ENCODE measurements at places on chromosomes 7 and 10. TPM values are rescaled to one million over a fixed set of nuclear protein-coding genes. Genes with fewer than 3 reads are reported as not detected.
A peak's percentile ranks its signal among the peaks of the same experiment; 100 is the strongest.

DNA sequence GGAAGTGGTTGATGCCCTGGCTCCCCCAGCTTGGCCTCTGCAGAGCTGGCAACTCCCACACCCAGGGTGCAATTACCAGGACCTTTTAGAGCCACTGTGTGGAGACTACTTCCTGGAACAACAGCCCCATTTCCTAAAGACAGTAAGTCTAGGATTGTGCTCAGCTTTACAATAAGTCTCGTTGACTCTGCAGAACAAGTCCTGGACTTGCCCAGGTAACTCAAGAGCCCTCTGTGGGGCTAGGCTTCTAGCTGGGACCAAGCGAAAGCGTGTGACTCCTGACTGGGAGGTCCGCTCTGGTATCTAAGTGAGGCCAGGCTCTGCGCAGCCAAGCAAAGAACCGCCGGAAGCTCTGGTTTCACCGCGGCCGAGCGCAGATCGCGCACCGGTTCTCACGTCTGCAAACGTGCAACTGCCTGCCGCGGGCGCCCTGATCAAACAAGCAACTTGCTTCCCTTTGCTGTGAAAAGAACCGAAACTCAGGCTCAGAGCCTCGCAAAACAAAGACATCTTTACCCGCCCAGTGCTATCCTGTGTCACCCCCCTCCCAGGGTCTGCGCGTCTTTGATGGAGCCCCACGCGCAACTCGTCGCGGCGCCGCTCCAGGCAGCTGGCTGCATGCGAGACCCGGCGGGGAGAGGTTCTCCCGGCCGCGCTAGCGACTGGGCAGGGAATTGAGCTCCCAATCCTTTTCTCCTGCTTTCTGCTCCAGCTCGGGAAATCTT lies 4.4 kb upstream of the PDLIM1 start:
- no peak for DNase-seq

GRCh38 chr7:48551652-48552051 lies 372.7 kb upstream of the CDC14C start:
- no peak for DNase-seq

DNA sequence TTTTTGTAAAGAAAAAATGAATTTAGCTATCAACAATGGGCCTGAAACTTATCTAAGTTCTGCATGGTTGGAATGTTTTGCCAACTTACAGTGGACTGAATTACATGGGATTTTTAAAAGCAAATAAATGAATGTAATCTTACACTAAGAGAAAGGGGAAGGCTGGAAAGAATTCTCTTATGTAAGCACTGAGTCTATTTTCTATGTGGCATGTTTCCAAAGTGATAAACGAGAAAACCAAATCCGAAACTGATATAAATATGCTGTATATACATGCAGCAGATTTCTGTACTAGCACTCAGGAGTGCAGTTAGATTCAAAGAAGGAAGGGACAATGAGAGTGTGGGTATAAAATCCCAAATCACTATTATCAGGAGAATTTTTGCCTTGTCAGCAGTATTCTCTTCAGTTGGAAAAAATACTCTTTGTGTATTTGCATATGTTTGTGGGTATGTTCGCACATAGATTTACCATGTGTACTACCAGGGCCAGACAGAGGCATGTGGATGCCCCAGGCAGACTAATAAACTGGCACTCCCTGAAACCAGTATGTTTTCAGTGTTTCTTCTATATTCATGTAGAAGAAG lies 334.3 kb upstream of the SEMA3D start:
- DNase-seq = no peak

GRCh38 chr10:103812432-103812831 lies 42.9 kb downstream of the SH3PXD2A start:
- DNase-seq = no peak

GRCh38 chr7:17530741-17531421 lies 232.4 kb downstream of the AHR start:
- DNase-seq = no peak

DNA sequence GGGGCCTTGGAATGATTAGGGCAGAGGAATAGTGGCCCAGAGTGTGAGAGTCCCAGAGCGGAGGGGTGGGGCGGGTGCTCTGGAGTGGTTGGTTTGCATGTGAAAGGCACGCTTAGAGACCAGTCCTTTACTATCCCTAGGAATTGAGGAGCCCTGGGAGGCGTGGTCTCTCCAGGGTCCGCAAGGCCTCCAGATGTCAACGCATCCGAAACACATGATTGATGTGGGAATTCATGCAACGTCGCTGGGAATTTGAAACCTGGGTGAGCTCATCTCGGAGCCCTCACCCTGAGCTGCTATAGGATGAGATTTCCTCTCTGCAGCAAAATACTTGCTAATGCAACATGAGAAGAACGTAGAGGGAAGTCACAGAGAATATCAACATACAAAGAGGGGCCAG lies 51.2 kb downstream of the NPTX2 start:
- peak; percentile 43 for DNase-seq

DNA sequence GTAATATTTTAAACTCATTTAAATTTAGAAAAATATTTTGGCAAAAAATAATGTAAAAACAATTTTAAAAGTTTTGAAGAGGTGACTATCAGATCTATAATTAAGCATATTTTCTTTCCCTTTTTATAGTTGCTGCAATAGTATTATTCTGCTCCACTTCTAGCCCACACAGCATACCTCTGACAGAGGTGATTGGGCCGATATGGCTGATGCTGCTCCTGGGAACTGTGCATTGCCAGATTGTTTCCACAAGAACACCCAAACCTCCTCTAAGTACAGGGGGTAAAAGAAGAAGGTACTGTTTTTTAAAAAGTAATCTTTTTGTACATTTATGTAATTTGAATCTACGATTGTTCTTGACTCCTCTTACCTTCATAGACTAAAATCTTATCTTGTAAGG lies 110.1 kb downstream of the PHTF2 start:
- DNase-seq = no peak

The PGAM2 gene
- total RNA-seq = not detected

GRCh38 chr7:72112992-72113391 lies 299.1 kb downstream of the CALN1 start:
- DNase-seq = no peak

DNA sequence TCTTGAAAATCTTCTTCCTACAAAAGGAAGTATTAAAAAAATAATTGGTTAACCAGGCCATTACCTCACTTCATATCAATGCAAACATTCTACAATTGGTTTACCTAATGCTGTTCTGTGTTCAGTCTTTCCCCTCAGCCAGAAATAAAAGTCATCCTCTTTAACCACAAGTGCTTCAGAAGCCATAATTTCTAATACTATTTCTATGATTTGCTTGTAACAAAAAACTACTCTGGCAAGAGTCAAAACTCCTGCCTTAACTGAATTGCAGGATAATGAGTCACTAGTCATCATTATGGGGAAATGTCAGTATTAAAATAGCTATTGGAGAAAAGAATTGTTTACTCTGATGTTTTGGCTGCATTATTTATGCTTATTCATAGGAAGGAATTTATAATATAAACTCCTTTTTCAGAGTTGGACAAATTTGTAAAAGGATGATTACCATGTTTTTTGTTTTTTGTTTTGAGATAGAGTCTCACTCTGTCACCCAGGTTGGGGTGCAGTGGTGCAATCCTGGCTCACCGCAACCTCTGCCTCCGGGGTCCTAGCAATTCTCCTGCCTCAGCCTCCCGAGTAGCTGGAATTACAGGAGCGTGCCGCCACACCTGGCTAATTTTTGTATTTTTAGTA lies 55.5 kb upstream of the ODAD2 start:
- DNase-seq = peak; percentile 27

GRCh38 chr10:132300582-132300981 lies 7.2 kb downstream of the STK32C start:
- no peak for DNase-seq

The AZGP1 gene
- not detected for total RNA-seq

- DNase-seq = no peak
These were observed 143.1 kb downstream of the GNAI1 start for GRCh38 chr7:80277434-80278427.

GRCh38 chr7:124201768-124202349 lies 169.0 kb upstream of the TMEM229A start:
- no peak for DNase-seq

The PHKG1 gene
- 1.4 TPM for total RNA-seq

The NEURL1 gene
- total RNA-seq = 2.6 TPM

- DNase-seq = no peak
These were observed 18.3 kb upstream of the ADCYAP1R1 start for GRCh38 chr7:31033674-31034300.

- no peak for DNase-seq
These were observed 109.6 kb downstream of the MACC1 start for GRCh38 chr7:20107582-20107981.

GRCh38 chr10:102246261-102246660 lies 929 bp downstream of the GBF1 start:
- no peak for DNase-seq

The ANKRD7 gene
- total RNA-seq = 0.93 TPM

DNA sequence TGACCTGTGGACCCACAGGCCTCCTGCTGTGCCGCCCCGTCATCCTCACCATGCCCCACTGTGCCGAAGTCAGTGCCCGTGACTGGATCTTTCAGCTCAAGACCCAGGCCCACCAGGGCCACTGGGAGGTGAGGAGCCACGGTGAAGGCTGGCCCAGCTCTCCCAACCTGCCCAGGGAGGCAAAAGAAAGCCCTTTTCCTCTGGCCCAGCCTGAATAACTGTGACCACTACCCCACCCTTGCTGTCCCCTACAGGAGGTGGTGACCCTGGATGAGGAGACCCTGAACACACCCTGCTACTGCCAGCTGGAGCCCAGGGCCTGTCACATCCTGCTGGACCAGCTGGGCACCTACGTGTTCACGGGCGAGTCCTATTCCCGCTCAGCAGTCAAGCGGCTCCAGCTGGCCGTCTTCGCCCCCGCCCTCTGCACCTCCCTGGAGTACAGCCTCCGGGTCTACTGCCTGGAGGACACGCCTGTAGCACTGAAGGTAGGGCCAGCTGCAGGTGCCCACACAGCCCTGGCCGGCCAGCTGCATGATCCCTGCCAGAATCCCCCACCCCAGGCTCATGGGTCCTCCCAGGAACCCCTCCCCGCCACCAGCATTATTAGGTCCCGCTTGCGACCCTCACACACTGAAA lies 25.5 kb upstream of the SLC29A3 start:
- no peak for DNase-seq

The SEPTIN14 gene
- not detected for total RNA-seq

The LIMK1 gene
- 43.2 TPM for total RNA-seq

GRCh38 chr7:92340016-92340415 lies 94.2 kb downstream of the ANKIB1 start:
- no peak for DNase-seq

The GPNMB gene
- 0.85 TPM for total RNA-seq

DNA sequence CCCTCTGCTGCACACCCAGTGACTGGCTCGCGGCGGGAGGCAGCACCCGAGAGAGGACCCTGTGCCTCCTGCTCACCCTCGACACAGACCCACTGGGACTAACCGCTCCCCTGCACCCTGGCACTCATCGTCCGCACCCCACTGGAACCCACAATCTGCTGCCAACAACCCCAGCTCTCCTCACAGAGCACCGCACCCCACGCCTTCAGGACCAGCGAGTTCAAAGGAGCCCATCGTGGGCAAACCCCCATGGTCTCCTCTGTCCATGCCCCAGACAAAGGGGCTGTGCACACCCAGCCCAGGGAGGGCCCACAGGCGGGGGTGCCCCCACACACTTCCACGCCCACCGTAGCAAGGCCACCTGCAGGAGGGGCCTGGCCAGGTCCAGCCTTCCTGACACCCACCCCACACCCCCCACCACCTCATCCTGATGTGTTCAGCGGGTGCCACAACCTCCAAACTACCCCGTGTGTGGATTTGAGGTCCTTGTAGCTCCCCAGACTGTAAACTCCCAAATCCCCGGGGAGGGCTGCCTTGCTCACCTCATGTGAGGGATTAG lies 14.0 kb downstream of the RASGEF1A start:
- DNase-seq = no peak

DNA sequence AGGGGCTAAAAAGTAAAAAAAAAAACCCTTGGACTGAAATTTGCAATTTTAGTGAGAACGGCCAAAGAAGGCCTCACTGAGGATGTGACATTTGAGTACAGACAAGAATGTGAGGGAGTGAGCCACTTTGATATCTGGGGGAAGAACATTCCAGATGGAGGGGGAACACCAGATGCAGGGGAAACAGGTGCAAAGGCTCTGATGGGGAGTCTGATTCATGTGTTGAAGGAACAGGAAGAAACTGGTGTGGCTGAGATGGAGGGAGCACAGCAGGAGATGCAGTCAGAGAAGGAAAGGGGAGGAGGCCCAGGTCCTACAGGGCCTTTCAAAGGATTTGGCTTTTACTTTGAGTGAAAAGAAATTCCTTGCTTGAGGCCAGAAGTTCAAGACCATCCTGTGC lies 615.7 kb upstream of the NRP1 start:
- peak; percentile 11 for DNase-seq

The CALHM2 gene
- 34.8 TPM for total RNA-seq

DNA sequence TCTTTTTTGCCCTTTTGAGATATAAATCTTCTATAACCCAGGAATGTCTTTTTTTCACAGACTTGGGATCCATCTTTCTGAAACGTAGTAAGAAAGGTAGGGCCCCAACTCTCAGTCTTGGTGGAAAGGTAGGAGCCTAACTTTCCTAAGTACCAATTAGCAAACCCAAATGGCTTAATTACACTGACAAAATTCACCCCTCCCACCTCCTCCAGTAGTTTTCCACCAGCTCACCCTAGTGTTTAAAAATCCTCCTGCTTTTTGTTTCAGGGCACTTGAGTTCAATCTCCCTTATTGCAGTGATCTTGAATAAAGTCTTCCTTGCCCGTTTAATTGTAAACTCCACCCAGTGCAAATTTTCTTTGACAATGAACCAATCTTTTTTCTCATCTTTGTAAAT lies 600.0 kb downstream of the PHTF2 start:
- DNase-seq = no peak

- no peak for DNase-seq
These were observed 20.8 kb downstream of the WIPI2 start for GRCh38 chr7:5210751-5211338.

The TBX20 gene
- 2.0 TPM for total RNA-seq

DNA sequence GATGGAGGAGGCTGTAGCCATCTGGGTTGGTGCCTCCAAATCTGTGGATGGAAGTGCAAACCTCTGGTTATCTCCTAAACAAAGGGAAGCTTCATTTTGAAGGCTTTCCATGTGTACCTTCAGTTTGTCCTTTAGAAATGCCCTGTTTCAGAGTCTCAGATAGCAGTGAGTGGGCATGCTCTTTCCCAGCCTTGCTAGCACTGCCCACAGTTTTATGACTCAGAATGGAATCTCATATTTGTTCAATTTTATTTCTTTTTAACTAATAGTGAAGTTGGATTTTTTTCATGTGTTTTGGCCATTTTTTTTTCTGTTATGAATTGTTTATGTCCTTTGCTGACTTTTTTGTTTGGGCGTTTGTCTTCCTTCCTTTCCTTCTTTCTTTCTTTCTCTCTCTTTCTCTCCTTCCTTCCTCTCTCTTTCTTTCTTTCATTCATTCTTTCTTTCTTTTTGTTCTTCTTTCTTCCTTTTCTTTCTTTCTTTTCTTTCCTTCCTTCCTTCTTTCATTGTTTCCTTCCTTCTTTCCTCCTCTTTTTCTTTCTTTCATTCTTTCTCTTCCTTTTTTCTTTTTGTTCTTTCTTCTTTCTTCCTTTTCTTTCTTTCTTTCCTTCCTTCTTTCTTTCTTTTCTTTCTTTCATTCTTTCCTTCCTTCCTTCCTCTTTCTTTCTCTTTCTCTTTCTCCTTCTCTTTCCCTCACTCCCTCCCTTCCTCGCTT lies 25.6 kb downstream of the PRF1 start:
- DNase-seq = no peak

GRCh38 chr7:100516135-100516812 lies 22.7 kb upstream of the AGFG2 start:
- DNase-seq = peak; percentile 88

GRCh38 chr7:71735961-71736556 lies 604.1 kb downstream of the GALNT17 start:
- peak; percentile 55 for DNase-seq

All from SJCRH30 (cell line).